Breast epithelium (tissue), 4 donors: ENCODE measurements at places on chromosomes 16 and 17. TPM values are rescaled to one million over a fixed set of nuclear protein-coding genes. Genes with fewer than 3 reads are reported as not detected.
A peak's percentile ranks its signal among the peaks of the same experiment; 100 is the strongest.

GRCh38 chr17:1173432-1174262, 6.1 kb downstream of the ABR start:
- no peaks in the 10 kb centered on the region for H3K27me3 ChIP-seq
- no peak for DNase-seq
- H3K27ac ChIP-seq: peak overlapping the region; percentile 48
- peaks cover 3% of the 10 kb centered on the region for H3K4me1 ChIP-seq
- no peak overlapping the region for H3K4me3 ChIP-seq
- no peaks in the 10 kb centered on the region for H3K36me3 ChIP-seq

GRCh38 chr16:52078716-52079655, 468.0 kb downstream of the TOX3 start:
- no peaks in the 10 kb centered on the region for H3K27me3 ChIP-seq
- DNase-seq: no peak

- no peaks in the 10 kb centered on the region for H3K36me3 ChIP-seq
- no peaks in the 10 kb centered on the region for H3K27me3 ChIP-seq
- no peaks in the 10 kb centered on the region for H3K4me1 ChIP-seq
- no peak overlapping the region for H3K4me3 ChIP-seq
- H3K27ac ChIP-seq: no peak overlapping the region
Observed at GRCh38 chr16:13421726-13422125, 498.2 kb upstream of the ERCC4 start.

DNA sequence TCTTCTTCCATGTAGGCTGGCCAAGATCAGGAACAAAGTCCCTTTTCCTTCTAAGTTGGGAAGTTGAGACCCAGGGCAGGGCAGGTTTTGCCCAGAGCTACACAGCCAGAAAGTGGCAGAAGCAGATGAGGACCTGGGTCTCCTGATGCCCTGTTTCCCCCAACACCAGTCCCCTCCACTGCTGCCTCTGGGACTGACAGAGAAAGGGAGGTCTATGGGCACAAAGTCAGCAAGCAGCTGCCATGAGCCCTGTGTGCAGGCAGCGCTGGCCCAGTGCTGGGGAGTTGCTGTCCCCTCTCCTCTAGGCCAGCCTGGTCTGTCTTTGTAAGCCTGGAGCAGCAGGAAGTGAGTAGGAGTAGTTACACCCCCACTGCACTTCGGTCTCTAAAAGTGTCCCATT, 46.9 kb upstream of the NKD1 start:
- H3K27ac ChIP-seq: no peak overlapping the region
- H3K4me1 ChIP-seq: no peaks in the 10 kb centered on the region
- H3K27me3 ChIP-seq: no peaks in the 10 kb centered on the region

DNA sequence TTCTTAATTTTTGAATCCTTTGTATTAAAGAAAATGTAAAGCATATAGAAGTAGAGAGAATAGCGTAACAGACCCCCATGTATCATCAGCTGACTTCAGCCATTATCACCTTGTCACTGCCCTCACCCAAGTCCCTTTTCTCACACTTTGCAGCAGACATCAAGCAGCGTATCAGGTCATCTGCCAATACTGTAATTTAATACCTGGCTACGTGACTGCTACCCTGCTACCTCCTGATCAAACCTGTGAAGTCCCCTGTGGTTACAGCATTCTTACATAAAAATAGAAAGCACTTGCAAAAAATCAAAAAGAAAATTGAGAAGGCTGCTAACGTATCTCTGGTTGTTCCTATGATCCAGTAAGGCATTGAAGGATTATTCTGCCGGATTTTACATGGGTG, 96.4 kb downstream of the PLCG2 start:
- DNase-seq: no peak
- H3K4me1 ChIP-seq: no peaks in the 10 kb centered on the region
- no peaks in the 10 kb centered on the region for H3K36me3 ChIP-seq
- no peaks in the 10 kb centered on the region for H3K27me3 ChIP-seq

DNA sequence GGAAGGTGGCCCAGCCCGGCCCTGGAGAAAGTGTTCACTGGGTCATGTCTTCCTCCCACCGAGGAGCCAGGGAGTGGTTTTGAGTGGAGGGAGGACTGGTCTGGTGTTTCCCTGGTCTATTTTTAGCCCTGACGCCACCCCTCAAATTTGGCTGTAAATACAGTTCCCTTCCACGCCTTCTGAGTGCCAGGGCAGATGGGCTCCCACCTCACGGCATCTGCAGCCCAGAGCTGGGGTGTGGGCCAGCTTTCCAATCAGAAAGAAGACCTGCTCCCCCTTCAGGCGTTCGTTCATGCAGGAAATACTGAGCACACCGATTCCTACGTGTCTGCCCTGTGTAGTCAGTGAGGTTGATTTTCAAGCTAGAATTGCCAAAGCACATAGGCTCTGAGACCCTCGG, 53.7 kb downstream of the SNX20 start:
- H3K27ac ChIP-seq: no peak overlapping the region
- H3K27me3 ChIP-seq: no peaks in the 10 kb centered on the region
- no peak overlapping the region for H3K4me3 ChIP-seq
- H3K36me3 ChIP-seq: no peaks in the 10 kb centered on the region
- no peak for DNase-seq

DNA sequence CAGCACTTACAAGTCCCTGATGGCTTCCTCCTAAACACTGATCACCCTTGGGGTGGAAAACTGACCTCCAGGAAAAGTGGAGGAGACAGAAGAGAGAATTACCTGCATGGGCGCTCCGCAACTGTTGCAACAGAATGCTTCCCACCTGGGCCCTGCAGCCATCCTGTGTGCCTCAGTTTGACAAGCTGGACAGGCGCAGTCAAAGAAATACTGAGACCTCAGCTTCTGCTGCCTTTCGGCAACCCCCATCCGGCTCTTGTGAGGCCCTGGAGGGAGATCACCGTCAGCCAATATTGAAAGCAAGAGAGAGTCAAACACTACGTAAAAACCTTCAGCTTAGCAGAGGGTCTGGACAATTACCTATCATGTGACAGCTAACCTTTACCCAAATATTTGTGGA, 24.8 kb downstream of the SERPINF1 start:
- no peaks in the 10 kb centered on the region for H3K4me1 ChIP-seq
- no peak overlapping the region for H3K4me3 ChIP-seq
- DNase-seq: no peak
- H3K36me3 ChIP-seq: no peaks in the 10 kb centered on the region

- H3K36me3 ChIP-seq: no peaks in the 10 kb centered on the region
- H3K4me1 ChIP-seq: no peaks in the 10 kb centered on the region
- no peak overlapping the region for H3K4me3 ChIP-seq
- no peak for DNase-seq
- no peak overlapping the region for H3K27ac ChIP-seq
Observed at GRCh38 chr16:27640277-27640600, 90.3 kb downstream of the KATNIP start.

FAM171A2 gene
- 2.9 TPM for total RNA-seq

MYH1 gene
- not detected for total RNA-seq

ZSCAN10 gene
- total RNA-seq: not detected
